CD4-positive, alpha-beta T cell treated with Interleukin-15 for 4 hours (primary cell): ENCODE measurements at places on chromosomes 5 and 9.

- no peak for DNase-seq
These were observed 8.2 kb upstream of the ELL2 start for GRCh38 chr5:95969651-95970358.

- DNase-seq, result no peak
These were observed 242.4 kb downstream of the EFNA5 start for GRCh38 chr5:107428303-107428813.

DNA sequence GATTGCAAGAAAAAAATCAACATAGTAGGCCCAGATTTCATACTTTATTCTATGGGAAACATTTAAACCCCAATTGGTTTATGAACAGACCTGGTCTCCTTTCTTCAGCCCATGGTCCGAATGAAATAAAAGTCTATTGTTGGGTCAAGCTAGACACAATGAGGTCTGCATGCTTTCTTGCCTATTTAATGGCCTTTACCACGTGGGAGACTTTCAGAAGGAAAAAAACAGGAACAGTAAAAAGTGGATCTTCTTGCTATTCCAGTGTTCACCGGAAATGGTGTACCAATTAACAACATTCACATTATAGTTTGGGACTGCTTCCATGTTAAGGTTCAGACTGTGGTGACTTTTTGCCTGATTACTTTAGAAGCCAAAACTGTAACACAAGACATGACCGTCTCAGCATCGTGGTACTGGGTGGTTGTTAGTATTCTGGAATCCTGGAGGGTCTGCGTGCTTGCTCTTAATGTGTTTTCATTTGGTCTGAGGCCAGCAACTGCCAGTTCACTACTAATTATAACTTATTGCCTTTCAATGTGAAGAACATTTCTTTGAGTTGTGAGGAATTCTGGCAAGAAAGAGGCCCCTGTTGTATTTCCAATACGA, 85.4 kb upstream of the PRRC1 start:
- no peak for DNase-seq

- no peak for DNase-seq
These were observed 87.4 kb upstream of the TBC1D2 start for GRCh38 chr9:98342820-98343210.

DNA sequence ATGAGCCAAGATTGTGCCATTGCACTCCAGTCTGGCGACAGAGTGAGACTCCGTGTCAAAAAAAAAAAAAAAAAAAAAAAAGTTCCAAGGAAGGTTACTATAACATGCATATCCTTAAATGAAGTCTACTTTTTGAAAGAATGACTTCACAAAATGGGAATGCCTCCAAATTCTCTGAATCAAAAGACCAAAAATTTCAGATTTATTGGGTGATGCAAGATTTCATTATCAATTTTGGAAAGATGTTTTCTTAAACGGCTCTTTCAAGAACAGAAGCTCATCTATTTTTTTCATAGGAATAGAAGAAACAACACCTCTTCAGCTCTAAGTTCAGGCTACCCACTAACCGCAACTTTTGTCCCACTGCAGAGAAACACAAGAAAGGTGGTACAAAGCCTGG, 69.9 kb downstream of the AUH start:
- DNase-seq, result no peak

DNA sequence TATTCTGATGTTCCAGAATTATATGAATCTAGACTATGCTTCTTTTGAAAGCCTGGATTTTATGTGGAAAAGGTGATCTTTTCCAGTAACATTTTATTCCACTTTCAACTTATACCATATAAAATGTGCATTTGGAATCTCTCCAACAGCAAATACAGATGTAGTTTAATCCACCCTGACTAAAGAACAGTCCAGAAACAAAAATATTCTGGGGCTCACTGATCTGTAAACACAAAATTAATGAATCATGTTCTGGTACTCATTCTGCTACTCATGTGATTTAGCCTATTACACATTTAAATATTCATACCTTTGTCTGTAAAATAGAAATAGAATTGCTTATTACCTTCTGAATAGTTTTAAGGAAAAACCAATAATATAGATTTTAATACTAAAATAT, 125.8 kb downstream of the ARRDC3 start:
- no peak for DNase-seq

- no peak for DNase-seq
These were observed 165.6 kb downstream of the CCDC171 start for GRCh38 chr9:15718423-15718822.

GRCh38 chr9:126985870-126986498, 71.4 kb downstream of the RALGPS1 start:
- peak; percentile 92 for DNase-seq

GRCh38 chr5:78698191-78698791, 49.7 kb upstream of the LHFPL2 start:
- DNase-seq, result no peak

GRCh38 chr5:71751422-71751821, 32.3 kb downstream of the CARTPT start:
- DNase-seq, result no peak
